ENCODE measurements at places on chromosomes 4 and X.
A peak's percentile ranks its signal among the peaks of the same experiment; 100 is the strongest.

- DNase-seq = no peak
Measured at GRCh38 chr4:147780137-147780777, 48.4 kb downstream of the ARHGAP10 start.

GRCh38 chr4:31548823-31549222 is 828.7 kb downstream of the PCDH7 start:
- DNase-seq = no peak

- DNase-seq = no peak
Measured at GRCh38 chrX:9131066-9131465, 97.1 kb upstream of the FAM9B start.

- no peak for DNase-seq
Measured at GRCh38 chr4:37160653-37161052, 83.9 kb upstream of the NWD2 start.

DNA sequence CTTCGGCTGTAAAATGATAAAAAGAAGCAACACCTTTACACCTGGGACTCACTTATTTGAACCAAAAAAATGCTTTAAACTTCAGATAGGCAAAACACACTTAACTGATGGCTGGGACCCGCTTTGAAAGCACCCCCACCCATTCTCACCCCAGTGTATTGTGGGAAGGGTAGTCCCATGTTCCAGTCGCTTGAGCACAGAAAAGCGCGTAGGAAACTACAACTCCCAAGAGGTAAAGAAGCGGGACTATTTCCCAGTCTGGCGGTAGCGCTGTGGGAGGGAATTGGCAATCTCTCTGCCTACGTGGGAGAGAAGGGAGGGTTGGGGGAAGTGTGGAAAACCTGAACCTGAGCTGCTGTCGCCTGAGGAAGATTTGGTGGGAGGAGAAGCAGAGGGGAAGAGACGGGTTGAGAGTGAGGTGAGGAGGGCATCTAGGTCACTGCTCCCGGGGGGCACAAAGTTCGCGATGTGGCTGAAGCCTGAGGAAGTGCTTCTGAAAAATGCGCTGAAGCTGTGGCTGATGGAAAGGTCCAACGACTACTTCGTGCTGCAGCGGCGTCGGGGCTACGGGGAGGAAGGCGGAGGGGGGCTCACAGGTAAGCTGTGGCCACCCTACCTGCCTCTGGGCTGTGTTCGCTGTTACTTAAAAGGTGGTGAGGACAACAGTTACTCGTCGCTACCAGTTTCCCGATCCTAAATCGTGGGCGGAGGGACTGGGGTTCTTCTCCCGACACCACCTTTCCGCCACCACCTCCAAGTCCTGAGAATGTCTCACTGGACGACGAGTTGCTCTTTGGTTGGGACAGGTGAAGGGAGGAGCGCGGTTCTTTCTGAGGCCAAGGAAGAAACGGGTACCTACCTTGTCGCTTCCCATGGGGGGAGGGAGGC is at the start of gene TBC1D8B:
TSS of gene TBC1D8B (plus strand) at position 286 of the 888 bp plus-strand sequence. CDS start at position 467, 181 bp downstream.
- peak; percentile 79 for DNase-seq

DNA sequence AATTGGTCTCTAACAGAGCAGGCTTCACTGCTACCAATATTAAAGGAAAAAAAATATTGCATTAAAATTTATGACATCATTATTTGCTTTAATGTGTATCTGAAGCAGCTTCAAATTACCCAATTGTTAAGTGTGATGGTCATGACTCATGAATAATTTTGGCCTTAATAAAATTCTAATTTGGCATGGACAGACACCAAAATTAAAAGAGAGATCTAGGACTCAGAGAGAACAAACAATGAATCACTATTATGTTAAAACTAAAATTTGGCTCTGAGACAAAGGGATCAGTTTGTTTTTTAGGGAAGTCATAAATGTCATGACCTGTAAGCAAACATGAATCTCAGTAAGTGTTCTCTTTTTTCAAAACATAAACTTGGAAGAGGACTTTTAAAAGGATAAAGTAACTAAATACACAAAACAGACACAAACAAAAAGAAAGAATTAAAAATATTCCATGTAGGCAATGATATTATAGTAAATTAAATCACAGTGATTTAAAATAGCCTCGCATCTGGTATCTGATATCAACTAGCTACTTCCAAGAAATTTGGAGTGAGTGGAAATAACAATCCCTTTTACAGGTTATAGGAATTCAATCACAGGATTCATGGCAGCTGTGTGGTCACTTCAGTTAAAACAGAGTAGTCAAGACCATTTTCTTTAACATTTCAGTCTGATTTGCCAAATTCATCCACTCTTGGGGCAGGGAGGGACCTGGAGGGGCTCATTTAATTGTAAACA is 11.6 kb downstream of the VEGFC start:
- no peak for DNase-seq

DNA sequence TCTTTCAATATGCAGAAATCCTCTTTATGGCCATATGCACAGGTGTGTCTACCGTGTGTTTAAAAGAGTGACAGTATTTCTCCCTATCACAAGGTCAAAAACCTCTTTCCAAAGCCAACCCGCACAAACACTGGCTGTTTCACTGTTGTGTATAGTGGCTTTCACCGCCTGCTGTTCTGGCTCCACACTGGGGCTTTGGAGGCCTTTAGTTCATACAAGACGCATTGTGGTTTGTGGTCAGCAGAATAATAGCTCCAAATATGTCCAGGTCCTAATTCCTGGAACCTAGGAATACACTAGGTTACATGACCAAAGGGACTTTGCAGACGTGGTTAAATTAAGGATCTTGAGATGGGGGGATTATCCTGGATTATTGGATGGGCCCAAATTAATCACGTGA is 40.7 kb upstream of the FAM9A start:
- no peak for DNase-seq

DNA sequence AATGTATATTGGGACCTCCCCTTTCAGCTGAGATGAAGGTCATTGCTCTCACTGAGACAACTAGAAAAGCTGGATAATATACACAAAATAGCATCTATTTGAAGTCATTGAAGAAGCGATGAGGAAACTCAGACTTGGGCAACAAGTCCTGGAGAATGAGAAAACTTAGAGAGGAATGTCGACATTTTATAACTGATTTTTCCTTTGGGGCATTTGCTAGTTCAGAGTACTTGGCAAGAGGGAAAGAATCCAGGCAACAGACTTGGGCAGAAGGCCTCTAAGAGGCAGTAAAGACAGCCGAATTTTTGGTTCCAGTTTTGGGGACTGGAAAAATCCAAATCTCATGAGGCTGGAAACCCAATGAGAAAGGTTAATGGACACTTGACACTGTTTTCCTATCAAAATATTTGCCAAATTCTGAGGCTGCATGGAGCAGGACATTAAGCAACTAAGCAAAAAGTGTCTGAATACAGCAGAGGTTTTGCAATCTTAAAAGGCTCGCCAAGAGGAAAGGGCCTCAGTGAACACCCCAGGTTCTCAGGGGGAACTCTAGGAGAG is 21.0 kb upstream of the ANXA5 start:
- DNase-seq = peak; percentile 28

- DNase-seq = peak; percentile 84
Measured at GRCh38 chr4:128776794-128777216, 32.7 kb upstream of the JADE1 start.

DNA sequence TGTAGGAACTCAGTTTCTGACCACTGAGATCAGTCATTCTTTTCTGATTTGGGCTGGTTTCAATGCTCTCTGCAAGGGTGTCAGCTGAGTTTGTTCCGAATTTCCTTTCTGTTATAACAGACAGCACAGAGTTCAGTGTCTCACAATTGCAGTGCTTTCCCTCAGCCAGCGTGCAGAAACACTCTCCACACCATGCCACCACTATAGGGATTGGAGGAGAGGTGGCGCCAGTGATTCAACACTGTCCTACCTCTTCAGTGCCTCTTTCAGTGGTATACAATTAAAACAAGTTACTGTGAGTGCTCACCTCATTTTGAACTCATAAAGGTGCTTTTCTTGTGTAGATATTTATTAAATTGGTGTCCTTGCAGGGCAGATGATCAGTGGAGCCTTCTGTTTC is 413.2 kb upstream of the CXorf51B start:
- no peak for DNase-seq

GRCh38 chr4:132230025-132230424 is 919.1 kb upstream of the PCDH10 start:
- no peak for DNase-seq

- peak; percentile 40 for DNase-seq
Measured at GRCh38 chr4:95165926-95166524, 382.7 kb downstream of the UNC5C start.

DNA sequence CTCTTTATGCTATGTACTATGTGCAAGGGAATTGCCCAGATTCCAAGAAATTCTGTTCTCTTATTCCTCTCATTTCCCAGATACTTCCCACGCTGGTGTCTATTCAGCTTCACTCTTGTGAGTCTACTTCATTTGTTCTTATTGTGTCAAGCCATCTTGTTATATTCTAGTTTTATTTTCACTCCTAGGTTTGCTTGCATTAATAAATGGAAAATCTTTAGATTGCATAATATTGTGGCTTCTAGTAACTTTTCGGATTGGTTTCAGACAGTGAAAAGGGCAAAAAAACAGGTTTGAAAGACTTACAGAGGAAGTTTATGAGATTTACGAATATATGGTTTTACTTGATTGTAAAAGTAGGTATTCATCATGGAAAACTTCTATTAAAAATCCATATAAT is 128.4 kb downstream of the BTC start:
- no peak for DNase-seq

DNA sequence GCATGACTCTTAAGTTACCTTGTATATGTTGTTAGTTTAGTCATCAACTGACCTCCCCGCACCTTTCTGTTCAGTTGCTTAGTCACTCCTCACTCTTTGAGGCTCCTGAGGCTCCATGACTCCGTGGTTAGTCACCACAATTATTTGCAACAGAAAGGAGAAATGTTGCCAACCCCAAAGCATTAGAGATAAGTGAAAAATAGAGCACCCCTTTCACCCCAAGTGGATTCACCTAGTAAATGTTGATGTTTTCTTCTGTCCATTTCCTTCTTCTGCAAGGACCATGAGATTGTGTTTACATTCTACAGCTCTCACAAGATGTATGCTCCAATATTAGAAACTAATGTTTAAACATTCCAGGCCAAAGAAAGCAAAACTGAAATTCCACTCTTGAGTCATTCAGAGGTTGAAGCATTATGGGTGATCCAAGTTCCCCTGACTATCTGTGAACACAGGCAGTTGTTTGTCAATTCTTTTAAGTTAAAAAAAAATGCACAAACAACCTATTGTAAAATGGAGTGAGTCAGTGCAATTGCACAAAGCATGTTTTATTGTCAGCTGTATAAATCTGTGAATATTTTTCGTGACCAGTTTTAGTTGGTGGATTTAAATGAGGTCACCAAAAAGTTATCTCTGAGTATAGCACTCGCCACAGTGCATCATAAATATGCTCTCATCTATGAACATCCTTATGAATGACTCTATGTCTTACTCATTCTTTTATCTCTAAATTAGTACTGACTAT is 552.4 kb upstream of the MAGEB2 start:
- peak; percentile 89 for DNase-seq

GRCh38 chr4:64893205-64893604 is 484.0 kb upstream of the TECRL start:
- DNase-seq = no peak

- peak; percentile 89 for DNase-seq
Measured at GRCh38 chr4:78056265-78057129, 626 bp upstream of the FRAS1 start.

- no peak for DNase-seq
Measured at GRCh38 chr4:142156256-142156655, 519.9 kb downstream of the IL15 start.

- peak; percentile 41 for DNase-seq
Measured at GRCh38 chr4:177596035-177596434, 153.8 kb upstream of the AGA start.

DNA sequence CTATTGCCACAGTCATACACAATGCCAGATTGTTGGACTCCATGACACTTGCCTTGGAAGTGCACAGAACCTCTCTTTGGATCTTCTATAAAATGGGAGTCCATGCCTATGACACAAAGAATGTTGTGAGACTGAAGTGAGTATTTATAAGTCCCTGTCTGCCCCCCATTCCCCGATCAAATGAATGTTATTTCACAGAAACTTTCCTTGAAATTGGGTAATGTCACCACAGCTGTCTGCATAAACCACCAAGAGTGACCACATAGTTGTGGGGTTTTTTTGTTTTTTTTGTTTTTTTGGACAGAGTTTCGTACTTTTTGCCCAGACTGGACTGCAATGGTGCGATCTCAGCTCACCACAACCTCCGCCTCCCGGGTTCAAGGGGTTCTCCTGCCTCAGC is 27.1 kb upstream of the REST start:
- DNase-seq = no peak

DNA sequence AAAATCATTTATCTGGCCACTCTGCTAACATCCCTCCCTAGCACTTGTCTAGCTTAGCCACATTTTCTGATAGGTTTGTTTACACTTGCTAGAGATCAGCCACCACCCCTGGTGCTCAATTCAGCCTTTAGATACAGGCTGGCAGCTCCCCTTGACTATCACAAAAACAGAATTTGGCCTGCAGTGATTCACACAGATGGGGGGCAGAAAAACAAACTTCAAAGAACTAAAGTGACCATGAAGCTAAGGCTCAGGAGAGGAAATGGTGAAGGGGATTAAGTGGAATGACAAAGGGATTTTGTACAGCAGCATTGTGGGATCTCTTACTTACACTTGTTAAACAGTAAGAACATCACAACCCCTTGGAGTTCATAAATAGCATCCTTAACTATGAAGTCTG is 1718.0 kb upstream of the PCDH7 start:
- no peak for DNase-seq

- no peak for DNase-seq
Measured at GRCh38 chr4:169800541-169800940, 42.8 kb upstream of the HPF1 start.

DNA sequence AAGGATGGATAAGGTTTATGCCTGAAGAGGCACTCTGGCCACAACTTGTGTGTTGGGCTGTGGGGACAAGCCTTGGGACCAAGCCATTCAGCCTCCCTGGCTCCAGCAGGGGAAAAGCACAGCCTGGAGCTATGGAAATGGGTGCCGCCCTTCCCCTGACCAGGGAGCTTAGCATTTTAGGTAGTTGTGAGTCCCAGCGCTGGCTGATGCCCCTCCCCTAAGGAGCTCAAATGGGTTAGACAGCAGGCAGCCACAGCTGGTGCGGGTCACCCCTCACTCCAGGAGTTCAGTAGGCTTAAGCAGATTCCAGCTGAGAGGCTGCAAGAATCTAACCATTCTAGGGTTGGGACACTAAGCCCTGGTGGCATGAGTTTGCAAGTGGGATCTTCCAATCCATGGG is 172.9 kb downstream of the KCNIP4 start:
- no peak for DNase-seq

DNA sequence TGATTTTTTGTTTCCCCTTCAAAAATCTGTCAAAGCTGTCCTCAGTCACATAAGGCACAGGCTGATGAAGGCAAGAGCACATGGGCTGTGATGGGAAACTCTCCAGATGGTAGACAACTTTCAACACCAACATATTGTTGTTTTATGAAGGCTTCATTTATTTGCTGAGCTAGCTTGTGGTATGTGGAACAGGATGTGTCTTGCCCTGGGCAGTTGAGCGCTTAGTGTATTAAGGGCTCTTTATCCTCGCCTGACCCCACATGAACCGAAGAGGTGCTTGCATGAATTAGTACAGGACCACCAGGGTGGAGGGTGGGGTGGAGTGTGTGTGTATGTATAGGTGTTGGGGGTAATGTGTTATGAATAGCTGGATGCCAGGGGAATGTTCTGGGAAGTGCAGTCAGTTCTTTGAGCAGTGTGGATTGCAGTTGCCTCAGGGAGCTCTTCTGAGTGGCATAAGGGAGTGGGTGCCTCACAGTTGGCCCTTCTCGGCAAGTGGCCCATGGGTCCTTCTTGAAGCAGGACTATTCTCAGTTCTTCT is 103.1 kb downstream of the PHEX start:
- DNase-seq = no peak

GRCh38 chrX:69238887-69239231 is 73.6 kb upstream of the PJA1 start:
- no peak for DNase-seq

GRCh38 chrX:131827935-131828334 is 195.2 kb upstream of the STK26 start:
- no peak for DNase-seq

All from NCI-H226 (cell line).